ENCODE measurements at places on chromosomes 16 and 17.

DNA sequence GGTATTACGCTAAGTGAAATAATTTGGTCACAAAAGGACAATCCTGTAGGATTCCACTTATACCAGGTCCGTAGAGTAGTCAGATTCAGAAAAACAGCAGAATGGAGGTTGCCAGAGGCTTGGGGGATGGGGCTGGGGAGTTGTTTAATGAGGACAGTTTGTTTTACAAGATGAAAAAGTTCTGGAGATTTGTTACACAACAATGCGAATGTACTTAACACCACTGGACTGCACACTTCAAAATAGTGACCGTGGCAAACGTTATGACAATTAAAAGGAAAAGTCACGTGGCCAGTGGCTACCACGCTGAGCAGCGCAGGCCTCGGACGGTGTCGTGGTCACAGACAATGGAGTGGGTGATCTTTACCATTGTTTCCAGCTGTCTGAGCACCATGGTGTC lies 338.1 kb downstream of the SEC14L1 start:
- DNase-seq: no peak

GRCh38 chr16:47037396-47037745 lies 63.9 kb upstream of the DNAJA2 start:
- DNase-seq: peak; percentile 24

DNA sequence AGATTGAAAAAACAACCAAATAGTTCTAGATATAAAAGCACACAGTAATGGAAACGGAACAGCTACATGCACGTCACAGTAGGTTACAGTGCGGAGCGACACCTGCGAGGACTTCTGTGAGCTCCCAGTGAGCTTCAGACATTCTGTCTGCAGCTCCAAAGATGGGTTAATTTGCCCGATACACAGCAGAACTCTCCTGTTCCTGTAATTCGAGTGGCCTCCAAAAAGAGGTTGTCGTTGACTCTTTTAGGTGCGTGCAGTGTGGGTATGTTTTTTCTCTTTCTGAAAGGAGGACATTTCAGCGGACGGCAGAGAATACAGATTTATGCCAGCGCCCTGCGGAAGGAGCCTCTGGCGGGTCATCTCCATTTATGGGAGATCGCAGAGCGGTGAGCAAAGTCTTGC lies 2.9 kb downstream of the OR1F1 start:
- DNase-seq: no peak

DNA sequence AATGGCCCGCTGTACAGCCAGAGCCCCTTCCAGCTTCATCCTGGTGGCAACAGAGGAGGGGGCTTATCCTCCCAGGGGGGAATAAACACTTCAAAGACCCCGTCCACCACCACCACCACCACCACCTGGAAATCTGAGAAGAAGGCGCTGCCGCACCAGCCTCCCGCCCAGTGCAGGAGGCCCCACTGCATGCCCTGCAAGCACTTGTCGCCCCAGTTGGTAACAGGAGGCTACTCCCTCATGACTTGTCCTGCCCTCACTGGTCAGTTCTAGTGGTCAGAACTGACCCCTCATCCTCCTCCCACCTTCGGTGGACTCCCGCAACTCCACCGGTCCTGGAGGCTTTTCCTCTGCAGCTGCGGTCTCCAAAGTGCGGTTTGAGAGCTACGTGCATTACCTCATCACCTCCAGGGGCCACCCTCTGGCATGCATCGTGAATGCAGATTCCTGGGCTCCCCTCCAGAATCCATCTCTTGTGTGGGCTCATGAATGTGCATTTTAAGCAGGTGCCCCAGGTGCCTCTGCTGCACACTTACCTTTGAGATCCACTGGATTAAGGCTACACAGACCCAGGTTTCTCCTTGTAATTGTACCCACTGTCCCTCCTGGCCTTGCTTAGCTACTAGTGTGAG lies 71.8 kb downstream of the SRCIN1 start:
- DNase-seq: no peak

DNA sequence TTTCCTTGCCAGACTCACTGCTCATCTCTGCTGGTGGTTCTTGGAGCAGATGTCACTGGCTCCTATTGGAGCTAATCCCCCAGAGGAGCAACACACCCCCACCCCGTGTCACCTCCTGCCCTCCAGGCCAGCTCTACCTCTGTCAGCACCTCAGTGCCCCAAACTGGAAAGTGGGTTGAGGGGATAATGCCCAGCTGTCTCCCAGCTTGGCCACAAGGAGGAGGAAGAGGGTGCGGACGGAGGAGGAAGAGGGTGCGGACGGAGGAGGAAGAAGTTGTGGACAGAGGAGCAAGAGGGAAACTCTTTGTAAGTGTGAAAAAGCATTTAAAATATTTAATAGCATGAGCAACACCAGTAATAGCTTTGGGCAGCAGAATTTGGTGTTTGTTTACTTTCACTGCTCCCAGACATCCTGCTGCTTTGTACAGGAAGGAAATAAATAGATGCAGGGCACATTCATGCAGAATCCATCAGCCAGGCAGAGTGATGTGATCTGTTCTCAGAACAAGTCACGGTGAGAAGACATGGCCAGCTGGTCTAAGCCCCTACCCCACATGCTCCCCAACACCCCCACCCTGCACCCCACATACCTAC lies 82.5 kb downstream of the C17orf67 start:
- no peak for DNase-seq

GRCh38 chr17:17231621-17232302 lies 5.2 kb downstream of the FLCN start:
- no peak for DNase-seq

- DNase-seq: peak; percentile 85
Observed at GRCh38 chr17:81142301-81143199, 22.8 kb upstream of the PVALEF start.

GRCh38 chr17:78001182-78001581 lies 42.7 kb downstream of the TNRC6C start:
- DNase-seq: no peak

DNA sequence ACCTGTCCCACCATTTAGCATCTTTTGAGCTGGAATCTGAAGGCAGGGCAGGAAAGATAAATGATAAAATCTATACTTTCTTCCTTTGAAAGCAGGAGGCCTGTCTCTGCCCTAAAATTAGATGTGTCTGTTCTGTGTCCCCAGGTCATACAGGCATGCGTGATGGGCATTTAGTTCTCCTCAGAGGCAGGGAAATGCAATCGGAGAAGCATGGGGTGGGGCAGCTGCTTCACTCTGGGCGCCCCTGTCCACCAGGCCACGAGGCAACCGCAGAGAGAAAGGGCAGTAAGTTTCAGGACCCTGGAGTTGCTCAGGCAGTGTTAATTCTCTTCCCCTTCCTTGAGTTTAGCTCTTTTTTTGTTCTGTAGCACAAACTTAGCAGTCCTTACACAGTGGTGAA lies 25.1 kb downstream of the CLUAP1 start:
- no peak for DNase-seq

- no peak for DNase-seq
Observed at GRCh38 chr17:17228521-17229279, 8.3 kb downstream of the FLCN start.
